ENCODE measurements at places on chromosomes 6 and 20.

- no peak for DNase-seq
These were observed 30.0 kb downstream of the SIRPA start for GRCh38 chr20:1924910-1925861.

- DNase-seq, result peak; percentile 47
These were observed 3.0 kb downstream of the E2F3 start for GRCh38 chr6:20404641-20405032.

- DNase-seq, result no peak
These were observed 15.9 kb upstream of the SNAI1 start for GRCh38 chr20:49966861-49967260.

DNA sequence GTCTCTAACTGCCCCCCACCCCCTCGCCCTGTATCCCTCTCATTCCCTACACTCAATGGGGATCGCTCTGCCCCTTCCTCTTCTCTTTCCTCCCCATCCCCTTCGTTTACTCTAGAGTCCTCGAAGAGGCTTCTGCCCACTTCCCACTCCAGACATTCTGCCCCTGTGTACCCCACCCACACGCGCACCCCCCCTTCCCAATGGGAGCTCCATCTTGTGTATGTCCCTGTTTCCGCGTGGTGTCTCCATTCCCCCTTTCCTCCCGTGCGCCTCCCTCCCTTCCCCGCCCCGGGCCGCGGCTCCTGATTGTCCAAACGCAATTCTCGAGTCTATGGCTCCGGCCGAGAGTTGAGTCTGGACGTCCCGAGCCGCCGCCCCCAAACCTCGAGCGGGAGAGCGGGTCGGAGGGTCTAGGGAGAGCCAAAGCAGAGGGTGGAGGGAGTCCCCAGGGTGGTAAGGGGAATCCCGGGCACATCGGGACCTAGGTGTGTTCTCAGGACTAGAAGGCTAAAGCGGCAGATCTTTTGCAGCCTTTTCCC, 679 bp upstream of the RING1 start:
- DNase-seq, result no peak

- no peak for DNase-seq
These were observed at the start of gene HLA-DQB1 for GRCh38 chr6:32666420-32667300. HLA-DQB1 (minus strand) TSS chr6:32666657; CDS start chr6:32666607, 50 bp downstream.

DNA sequence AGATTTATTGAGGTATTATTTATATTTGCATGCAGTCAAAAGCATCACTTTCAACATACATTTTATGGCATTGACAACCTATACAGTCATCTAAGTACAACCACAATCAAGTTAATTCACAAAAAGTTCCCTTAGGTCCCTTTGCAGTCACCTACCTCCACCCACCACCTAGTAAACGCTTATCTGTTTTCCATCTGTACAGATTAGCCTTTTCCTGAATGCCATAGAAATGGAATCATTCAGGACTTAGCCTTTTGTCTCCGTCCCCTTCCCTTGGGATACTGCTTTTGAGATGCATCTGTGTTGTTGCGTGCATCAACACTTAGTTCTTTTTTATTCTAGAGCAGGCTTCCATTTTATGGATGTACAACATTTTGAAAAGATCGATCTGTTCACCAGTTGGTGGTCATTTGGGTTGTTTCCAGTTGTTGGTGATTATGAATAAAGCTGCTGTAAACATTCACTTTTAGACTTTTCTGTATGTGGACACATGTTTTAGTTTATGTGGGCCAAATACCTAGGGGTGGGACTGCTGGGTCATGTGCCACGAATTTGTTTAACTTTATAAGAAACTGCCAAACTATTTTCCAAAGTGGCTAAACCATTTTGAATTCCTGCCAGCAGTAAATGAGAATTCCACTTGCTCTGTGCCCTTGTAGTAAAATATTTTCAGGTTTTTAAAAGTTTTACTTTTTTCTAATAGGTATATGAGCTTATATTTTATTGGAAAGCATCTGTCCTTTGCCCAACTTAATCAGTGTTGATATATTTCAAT, 17.6 kb upstream of the IFNGR1 start:
- no peak for DNase-seq

- DNase-seq, result no peak
These were observed 202.7 kb upstream of the MARCKS start for GRCh38 chr6:113654396-113654795.

DNA sequence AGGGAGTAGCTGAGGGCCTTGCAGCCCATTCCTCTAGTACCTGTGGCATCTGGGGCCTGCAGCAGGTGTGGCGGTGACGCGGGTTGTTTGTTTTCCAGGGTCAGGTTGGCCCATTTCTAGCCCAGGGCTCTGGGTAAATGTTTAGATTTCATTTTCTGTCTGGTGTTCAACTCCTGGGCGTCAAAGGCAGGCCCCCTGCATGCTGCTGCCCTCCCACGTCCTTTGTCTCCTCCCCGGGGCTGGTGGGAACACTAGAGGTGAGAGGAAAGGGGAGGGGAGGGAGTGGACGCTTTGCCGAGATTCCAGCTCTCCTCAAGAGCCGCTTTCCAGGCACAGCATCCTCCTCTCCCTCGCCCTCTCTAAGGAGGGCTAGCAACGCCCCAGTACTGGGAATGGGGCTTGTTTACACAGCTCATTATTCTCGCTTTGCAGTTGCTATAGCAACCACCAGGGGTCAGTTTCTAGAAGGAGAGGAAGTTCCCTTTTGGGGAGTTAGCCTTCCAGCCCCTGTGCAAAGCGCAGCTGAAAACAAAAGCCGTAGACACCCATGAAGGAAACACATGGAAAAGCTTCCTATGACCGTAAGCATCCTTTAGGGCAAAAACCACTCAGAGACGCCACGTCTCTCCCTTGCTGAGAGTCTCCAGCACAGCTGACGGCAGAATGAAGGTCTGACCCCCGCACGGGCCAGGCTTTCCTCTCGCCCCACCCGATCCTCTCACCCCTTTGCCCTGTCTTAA, 170.6 kb downstream of the LY86 start:
- no peak for DNase-seq
